Hematopoietic multipotent progenitor cell (in vitro differentiated cells): ENCODE measurements at places on chromosomes 16 and 17. TPM values are rescaled to one million over a fixed set of nuclear protein-coding genes. Genes with fewer than 3 reads are reported as not detected.
A peak's percentile ranks its signal among the peaks of the same experiment; 100 is the strongest.

DNA sequence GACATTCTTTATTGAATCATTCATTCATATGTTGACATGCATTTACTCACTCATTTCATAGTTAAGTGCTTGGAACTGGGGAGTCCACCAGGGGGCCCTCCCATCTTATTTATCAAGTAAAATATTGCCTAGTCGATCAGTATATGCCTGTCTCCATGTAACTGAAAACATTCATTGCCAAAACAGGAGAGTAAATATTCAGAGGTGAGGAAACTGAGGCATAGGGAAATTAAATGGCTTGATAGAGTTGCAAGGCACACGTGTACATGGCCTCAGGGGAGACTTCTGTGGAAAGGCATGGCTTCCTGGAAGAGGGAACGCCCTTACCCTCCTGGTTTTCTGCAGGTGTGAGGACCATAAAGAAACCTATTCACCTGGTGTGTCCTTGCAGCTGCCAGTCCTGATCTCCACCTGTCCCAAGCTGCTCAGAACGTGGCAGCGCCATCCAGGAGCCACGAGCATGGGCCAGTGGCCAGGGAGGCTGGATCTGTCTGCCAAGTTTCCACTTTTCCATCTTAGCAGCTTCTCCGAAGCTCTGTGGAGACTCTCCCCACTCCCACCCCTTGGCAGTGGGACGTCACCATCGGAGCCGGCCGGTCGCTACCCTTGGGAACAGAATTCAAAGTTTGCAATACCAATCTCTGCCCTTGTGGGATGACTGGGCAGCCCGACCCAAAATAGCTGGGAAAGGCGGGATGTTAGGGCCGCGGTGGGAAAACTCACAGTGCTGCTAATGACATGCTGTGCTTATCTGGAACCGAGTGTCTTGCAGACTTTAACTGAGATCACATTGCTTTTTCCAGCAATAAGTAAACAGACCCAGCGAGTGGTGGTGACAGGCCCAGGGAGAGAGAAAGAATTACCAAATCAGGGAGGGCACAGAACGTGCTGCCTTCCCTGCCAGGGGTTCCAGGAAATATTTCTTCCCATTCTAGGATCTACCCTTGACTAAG lies 4.1 kb upstream of the C1QTNF1 start:
- DNase-seq: peak; percentile 52

DNA sequence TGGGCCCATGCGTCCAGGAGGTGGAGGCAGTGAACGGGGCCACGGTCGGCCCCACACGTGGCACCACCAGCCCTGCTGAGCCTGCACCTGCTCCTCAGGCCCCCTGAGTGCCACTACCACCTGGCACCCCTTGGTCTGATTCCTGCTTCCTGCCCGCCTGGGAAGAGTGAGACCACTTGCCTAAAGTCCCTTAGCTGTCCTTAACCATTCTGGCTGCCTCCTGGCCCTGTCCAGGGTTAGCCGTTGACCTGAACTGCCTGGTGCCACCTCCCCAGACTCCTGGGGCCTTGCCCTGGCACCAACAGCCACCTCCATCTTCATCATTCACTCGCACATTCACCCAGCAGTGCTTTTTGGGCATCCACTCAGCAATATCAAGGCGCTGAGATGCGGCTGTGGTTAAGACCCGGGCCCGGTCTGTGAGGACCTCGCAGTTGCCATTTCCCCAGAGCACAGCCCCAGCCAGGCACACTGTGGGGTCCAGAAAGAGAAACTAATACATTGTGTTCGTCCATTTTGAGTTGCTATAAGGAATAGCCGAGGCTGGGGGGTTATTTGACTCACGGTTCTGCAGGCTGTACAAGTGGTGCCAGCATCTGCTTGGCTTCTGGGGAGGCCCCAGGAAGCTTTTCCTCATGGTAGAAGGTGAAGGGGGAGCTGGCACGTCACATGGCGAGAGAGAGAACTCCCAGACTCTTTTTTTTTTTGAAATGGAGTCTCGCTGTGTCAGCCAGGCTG lies 318.4 kb downstream of the SEC14L1 start:
- no peak for DNase-seq

Gene TEKT1
- 0.27 TPM for total RNA-seq

- DNase-seq: no peak
Observed at GRCh38 chr16:57562066-57562465, 19.6 kb downstream of the ADGRG5 start.

- DNase-seq: peak; percentile 4
Observed at GRCh38 chr17:77999413-78000173, 41.1 kb downstream of the TNRC6C start.

- no peak for DNase-seq
Observed at GRCh38 chr16:12390074-12390605, 413.5 kb downstream of the CPPED1 start.

GRCh38 chr17:56710986-56711385 lies 117.5 kb downstream of the NOG start:
- DNase-seq: no peak

DNA sequence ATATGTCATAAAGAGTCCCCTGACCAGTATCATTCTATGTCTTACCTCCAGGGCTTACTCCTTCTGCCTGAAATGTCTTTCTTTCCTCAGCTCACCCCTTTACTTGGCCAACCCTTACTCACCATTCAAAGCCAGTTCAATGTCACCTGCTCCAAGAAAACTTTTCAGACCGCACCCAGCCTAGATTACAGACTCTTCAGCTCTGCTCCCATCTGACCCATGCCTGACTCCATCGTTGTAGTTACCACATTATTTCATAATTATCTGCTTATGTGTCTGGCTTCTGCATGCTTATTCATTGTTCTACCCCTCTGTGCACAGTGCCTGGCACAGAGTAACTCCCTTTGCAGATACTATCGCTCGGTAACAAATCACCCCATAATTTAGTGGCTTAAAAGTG lies 62.5 kb upstream of the TOB1 start:
- no peak for DNase-seq

DNA sequence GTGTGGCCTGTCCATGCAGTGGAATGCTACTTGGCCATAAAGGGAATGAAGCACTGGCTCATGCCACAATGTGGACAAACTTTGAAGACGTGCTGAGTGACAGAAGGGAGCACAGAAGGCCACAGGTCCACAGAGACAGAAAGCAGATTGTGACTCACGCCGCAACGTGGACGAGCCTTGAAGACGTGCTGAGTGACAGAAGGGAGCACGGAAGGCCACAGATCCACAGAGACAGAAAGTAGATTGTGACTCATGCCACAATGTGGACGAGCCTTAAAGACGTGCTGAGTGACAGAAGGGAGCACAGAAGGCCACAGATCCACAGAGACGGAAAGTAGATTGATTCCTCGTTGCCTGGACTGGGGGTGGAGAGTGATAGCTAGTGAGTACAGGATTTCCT lies 19.2 kb downstream of the ZC3H18 start:
- no peak for DNase-seq

DNA sequence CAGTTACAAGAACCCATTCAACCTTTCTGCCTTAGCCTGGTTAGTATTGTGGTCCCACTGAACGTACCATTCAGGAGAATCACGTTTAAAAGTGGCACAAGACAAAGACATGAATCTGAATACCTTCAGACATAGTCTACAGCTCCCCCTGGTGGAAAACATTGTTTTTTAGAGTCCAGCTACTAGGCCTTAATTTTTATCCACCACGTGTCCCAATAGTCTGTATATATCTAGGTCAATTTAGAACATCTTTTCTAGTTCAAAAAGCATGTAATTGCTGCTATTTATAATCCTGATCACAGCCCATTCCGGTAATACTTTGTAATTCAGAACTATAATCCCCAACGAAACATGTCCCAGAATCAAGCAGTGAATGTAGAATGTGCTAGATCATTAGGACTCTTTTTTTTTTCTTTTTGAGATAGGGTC lies 13.7 kb upstream of the GUCY2D start:
- peak; percentile 56 for DNase-seq

DNA sequence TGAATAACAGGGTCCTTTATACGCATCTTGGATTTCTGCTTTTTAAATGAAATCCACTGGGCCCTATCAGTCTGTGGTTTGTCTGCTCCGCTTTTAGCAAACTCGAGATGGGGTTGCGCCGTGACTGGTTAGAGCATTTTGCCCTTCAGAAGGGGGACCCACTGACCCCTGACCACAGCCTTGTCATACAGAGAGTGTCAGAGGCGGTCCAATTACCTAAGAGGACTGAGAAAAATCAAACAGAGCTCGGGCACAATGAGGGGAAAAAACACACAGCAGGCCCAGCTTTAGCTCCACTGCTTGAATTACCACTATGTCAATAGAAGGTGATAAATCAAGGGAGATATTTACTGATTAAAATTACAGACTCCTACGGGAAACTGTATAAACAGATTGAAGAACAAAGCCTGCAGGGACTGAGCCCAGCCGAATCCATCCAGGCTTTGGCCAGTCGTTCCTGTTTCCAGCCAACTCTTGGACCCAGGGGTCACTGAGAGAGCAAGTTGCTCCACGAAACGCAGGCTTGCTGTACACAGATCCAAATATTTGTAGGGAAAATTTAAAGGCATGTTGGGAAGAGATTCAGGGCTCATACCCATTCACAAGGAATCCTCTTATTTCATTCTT lies 131.9 kb upstream of the ZFHX3 start:
- no peak for DNase-seq

Gene PSMC3IP
- total RNA-seq: 1.3 TPM

DNA sequence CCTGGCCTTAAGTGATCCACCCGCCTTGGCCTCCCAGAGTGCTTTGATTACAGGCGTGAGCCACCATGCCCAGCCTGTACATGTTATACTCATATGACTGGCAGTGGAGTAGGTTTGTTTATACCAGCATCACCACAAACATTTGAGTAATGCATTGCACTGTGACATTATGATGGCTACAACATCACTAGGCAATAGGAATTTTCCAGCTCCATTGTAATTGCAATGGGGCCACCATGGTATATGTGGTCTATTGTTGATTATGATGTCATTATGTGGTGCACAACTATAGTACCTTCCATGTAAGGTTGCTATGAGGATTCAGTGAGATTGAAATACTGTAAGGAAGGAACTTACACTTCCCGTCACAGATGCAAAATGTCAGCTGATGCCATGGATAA lies 168.9 kb downstream of the COPRS start:
- no peak for DNase-seq

Gene SMPD3
- total RNA-seq: 0.54 TPM

DNA sequence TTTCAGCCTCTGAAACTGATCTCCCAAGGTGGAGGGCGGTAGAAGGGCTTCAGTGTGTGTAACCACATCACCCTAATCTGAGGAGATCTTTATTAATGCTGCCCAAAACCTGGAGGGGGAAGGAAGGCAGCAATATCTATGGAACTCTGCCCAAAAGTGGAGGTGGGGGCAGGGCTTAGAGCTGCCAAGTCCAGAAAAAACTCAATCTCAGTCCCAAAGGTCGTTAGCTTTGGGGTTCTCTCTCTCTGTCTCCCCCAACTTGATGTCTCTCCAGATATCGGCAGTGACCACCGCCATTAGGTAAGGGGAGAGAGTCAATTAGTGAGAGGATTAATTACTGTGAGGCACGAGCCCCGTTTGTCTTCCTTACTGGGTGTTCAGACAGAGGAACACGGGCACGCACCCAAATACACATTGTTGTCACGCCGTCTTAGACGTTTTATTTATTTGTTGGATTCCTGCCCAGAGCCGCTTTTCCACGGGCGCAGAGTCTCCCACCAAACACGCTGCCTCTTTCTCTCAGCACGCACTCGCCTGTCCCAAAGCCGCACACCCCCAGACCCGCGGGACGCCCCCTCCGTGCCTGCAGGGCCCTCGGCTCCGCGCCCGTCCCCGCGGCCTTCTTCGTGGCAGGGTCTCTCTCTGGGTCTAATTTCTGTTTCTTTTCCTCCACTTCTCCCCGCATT lies 5.4 kb upstream of the LHX1 start:
- DNase-seq: no peak

GRCh38 chr16:24471561-24472350 lies 67.6 kb upstream of the RBBP6 start:
- no peak for DNase-seq

DNA sequence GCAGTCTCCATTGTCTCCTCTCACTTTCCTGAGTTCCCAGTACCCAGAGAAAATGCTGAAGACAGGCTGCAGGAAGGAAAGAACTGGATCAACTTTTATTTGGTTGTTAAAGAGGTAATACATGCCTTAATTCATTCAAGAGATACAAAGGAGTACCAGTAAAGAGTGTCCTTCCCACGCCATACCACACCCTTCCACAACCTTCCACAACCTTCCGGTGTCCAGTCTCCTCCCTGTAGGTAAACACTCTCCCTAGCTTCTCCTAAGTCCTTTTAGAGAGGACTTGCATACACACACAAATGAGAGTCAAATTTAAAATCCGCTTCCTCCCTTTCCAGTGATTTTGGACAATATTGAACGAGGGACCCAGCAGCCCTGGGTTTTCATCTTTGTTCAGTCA lies 2.8 kb upstream of the CA7 start:
- DNase-seq: no peak

GRCh38 chr17:4948166-4948930 lies at the start of gene PFN1:
Gene PFN1 (minus strand): TSS chr17:4948530. CDS start chr17:4948394, 136 bp downstream.
- peak; percentile 92 for DNase-seq

GRCh38 chr17:6780001-6780400 lies 4.0 kb downstream of the FBXO39 start:
- DNase-seq: no peak

GRCh38 chr16:9212621-9213020 lies 121.2 kb downstream of the HAPSTR1 start:
- no peak for DNase-seq

Gene PTGES3L
- 3.0 TPM for total RNA-seq

Gene PLA2G10
- not detected for total RNA-seq

- DNase-seq: no peak
Observed at GRCh38 chr16:568401-569258, 1.1 kb upstream of the PIGQ start.

DNA sequence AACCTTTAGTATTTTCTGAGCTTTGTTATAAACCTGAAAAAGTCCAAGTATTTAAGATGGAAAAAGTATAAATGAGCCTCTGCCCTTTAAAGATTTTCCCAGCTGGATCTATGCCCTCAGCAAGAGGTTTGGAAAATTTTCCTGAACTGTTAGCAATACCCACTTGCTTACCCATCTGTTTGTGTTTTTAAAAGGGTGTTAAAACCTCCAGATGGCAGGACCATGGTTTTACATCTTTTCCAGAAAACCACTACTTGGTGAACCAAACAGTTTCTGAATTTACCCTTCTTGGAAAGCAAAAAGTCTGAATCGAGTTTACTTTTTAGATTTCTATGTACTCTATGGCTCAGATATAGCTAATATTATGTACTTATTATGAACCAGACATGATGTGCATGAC lies 719 bp downstream of the PMFBP1 start:
- DNase-seq: no peak

Gene ENPP7
- 0.27 TPM for total RNA-seq

GRCh38 chr16:11312718-11313492 lies 31.8 kb upstream of the PRM1 start:
- peak; percentile 44 for DNase-seq
